ENCODE measurements at places on chromosomes 1 and 21.

DNA sequence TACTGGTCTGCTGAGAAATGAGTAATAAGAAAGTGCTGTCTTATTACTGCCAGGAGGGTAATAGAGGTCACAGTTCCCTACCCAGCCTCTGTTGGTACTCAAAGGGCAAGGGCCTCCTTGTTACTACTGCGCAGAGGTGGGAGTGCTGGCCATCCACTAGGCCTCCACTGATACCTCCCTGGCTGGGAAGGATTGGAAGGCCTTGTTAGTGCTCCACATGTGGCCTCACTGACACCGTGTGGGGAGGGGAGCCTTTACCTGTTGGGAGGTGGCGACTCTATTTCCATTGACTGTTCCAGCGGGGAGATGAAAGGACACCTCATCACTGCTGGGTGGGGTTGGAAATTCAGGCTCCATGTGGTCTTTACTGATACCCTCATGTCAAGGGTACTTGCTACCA is 57.8 kb upstream of the USP24 start:
- DNase-seq = no peak

DNA sequence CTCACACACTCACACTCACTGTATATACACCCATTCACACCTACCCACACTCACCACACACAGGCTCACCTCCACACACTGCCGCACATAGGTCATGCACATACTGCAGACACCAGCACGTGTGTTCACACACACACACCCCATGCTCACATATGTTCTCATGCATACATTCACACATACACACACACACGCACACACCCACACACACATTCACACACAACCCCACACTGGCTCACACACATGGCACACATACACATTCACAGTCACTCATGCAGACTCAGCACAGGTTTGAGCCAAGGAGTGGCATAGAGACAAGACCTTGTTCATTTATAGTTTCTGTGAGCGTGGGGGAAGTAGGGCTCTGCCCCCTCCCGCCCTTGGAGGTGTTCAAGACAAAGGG is 41.1 kb upstream of the SLC30A1 start:
- DNase-seq = no peak

GRCh38 chr1:53712276-53712675 is 26.7 kb downstream of the GLIS1 start:
- no peak for DNase-seq

- no peak for DNase-seq
These were observed 100.0 kb downstream of the ABCA4 start for GRCh38 chr1:94020764-94021579.

GRCh38 chr1:1777950-1778662 is at the start of gene NADK:
Gene NADK, minus strand, starts transcription at chr1:1778470. Its CDS starts 13,064 bp downstream, at chr1:1765406.
- DNase-seq = peak; percentile 74

DNA sequence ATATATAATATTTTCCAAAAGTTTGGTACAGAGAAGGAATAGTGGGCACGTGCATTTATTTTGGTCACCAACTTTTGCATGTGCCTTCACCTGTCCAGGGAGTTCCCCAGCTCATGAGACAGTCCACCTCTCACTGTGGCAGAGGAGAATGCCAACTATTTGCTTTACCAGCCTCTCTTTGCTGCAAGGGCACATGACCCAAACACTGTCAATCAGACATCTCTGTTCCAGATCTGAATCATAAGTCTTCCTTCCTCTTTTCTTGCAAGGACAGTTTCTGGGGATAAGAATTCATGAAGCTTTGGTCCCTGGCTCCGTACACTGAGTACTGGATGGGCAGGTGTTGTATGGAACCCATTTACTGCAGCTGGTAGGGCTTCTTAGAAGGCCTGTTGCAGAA is 38.6 kb downstream of the C1orf87 start:
- no peak for DNase-seq

- DNase-seq = no peak
These were observed 34.8 kb upstream of the PRELP start for GRCh38 chr1:203440771-203441170.

GRCh38 chr1:8004113-8004802 is 21.9 kb downstream of the ERRFI1 start:
- no peak for DNase-seq

GRCh38 chr1:152415454-152416227 is 1.6 kb upstream of the CRNN start:
- no peak for DNase-seq

- DNase-seq = no peak
These were observed 1.6 kb upstream of the PLA2G2C start for GRCh38 chr1:20187813-20188454.

- no peak for DNase-seq
These were observed 89.0 kb downstream of the MACF1 start for GRCh38 chr1:39293375-39294070.

- DNase-seq = no peak
These were observed 9.0 kb downstream of the CERS2 start for GRCh38 chr1:150965605-150966004.

- no peak for DNase-seq
These were observed 223.3 kb downstream of the FGGY start for GRCh38 chr1:59520194-59520593.

DNA sequence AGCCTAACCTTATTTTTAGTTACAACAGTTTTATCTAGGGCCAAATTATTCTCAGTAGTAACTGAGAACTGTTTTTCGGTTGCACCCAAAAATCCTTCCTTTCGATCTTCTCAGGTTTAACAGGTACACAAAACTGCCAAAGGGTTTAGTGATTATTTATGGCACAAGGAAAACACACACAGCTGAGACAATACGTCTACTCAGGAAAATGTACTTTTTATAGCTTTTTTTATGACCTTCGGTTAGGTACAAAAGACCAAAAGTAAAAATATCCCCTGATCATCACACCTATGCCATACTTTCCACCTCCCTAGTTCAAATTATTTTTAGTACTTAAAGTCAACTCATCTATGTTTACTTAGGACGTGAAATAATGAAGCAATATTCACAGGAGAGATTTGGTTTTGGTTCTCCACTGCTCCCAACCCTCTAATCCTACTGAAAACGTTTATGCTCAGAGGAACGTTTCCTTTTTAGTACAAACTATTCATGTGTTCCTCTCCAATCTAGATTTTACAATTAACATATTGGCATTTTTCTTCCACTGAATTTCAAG is 48.7 kb downstream of the TTLL7 start:
- DNase-seq = no peak

- DNase-seq = no peak
These were observed 824 bp upstream of the KRTAP21-3 start for GRCh38 chr21:30719401-30719800.

GRCh38 chr1:113340038-113340437 is 50.3 kb upstream of the MAGI3 start:
- DNase-seq = no peak

- DNase-seq = no peak
These were observed 26.7 kb upstream of the MYSM1 start for GRCh38 chr1:58726581-58726980.

DNA sequence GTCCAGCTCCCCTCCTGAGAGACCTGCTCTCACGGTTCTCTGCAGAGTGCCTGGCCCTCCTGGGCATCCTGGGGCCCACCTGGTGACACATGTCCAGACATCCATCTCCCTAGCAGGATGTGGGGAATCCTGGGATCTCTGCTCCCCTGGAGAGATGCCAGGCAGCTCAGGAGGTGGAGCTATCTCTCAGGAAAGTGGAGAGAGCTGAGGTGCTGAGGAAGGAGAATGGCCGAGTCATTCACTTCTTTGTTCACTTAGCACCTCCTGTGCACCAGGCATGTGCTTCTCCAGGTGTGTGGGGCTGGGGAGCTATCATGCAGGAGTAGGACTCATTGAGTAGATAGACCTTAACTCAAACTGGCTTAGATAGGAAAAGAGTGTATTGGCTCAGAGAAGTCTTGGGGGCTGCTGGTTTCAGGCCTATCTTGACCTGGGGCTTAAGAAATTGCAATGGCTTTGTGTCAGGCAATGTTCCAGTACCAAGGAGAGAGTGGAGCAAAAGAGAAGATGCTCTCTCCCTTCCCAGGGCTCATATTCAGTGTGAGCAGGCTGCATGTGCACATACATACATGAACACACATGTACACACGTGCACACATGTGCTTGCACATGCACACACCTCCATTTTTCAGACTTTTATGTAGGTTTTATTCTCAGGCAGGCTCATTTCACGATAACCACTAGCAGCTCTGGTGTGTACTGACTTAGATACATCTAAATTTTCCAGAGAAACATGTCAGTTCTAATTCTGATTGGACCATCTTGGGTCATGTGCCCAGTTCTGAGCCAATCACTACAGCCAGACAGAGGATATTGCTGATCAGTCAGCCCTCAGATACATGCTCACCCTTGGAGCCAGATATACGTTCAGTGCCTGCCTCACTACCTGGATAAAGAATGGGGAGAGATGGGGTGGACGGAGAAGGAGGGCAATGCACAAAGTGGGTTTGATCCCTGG is 437.6 kb downstream of the PTPRU start:
- no peak for DNase-seq

DNA sequence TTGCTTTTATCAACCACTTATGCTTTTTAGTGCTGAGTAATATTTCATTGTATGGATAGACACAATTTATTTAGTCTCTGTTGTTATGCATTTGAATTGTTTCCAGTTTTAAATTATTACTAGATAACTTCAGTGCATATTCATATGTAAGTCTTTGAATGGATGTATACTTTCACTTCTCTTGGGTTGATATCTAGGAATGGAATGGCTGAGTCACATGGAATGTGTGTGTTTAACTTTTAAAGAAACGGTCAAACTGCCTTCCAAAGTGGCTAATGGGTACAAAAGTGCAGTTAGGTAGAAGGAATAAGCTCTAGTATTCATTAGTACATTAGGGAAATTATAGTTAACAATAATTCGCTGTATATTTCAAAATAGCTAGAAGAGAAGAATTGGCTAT is 82.4 kb downstream of the NPHS2 start:
- no peak for DNase-seq

GRCh38 chr21:21915816-21916215 is 917.6 kb downstream of the NCAM2 start:
- DNase-seq = no peak

DNA sequence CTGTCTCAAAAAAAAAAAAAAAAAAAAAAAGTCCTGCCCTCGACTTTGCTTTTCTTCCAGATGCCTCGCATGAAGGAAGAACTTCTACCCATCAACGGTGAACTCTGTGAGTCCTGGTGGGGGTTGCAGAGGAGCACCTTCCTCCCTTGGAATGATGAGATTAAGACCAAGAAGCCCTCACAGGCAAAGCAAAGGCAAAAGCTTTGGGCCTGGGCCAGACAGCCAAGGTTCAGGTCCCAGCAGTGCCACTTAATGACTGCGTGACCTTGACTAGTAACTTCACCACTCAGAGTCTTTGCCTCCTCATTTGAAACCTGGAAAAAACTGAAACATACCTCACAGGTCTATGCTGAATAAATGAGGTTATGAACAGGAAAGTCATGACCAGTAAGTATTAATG is 55.5 kb downstream of the ZSCAN20 start:
- DNase-seq = no peak

DNA sequence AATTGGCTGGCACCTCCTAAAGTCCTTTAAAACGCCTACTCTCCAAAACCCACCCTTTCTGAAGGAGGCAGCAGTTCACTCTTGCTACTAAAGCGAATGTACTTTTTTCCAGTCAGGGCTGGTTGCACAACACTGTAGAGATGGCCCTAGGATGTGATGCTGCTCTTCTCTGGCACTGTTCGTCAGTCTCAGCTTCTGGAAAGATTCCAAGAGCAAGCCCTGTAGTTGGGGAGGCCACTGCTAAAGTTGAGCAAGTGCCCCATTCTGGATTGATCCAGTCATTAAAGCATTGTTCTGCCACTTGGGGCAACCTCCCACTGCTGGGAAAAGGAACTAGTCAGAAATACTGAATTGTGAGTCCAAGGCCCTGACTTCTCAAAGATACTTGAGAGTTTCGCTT is 28.5 kb upstream of the KCNQ4 start:
- DNase-seq = no peak

DNA sequence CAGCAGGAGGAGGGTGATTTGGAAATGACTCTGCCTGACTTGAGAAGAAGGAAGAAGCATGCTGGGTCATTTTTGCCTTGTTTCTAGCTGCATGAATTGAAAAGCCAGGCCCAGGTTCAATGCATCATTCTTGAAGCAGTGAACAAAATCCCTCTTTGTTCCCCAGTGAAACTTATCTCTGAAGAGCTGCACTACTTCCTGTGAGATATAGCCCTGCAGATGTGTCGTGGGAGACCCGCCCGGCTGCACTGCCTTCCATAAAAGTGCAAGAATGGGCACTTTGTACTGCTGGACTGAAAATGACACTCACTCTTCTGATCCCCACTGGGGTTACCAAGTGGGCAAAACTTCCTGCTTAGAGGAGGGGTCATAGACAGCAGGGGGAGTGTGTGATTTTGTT is 249.2 kb upstream of the NFIA start:
- no peak for DNase-seq

GRCh38 chr1:233738396-233738795 is 124.5 kb downstream of the KCNK1 start:
- no peak for DNase-seq

DNA sequence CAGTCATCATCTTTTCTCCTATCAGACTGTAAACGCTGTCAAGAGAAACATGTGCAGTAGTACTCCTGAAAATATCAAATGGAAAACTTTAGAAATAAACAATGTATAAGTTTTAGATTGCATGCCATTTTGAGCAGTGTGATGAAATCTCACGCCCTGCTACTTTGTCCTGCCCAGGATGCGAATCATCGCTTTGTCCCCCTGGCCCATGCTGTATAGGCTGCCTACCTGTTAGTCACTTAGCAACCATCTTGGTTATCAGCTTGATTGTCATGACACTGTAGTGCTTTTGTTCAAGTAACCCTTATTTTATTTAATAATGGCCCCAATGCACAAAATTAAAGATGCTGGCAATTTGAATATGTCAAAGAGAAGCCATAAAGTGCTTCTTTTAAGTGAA is 363.0 kb downstream of the ZP4 start:
- DNase-seq = no peak

DNA sequence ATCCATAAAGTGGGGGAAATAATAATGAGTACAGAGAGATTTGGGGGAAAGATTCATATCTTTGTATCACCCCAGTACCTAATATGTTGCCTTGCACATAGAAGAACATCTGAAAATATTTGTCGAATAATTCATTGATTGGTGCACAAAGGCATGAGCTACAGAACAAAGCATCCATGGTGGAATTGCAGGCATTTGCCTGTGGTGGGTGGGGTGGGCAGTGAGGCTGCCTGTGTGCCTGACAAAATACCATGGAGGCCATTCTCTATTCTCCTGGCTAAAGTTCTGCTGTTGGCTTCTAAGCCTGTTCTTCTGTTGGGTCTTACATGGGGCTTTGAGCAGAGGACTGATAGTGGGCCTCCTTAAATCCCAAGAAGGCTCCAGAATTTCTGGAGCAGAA is 10.0 kb upstream of the KCNA10 start:
- no peak for DNase-seq

GRCh38 chr1:204945565-204945977 is 74.9 kb downstream of the NFASC start:
- no peak for DNase-seq

DNA sequence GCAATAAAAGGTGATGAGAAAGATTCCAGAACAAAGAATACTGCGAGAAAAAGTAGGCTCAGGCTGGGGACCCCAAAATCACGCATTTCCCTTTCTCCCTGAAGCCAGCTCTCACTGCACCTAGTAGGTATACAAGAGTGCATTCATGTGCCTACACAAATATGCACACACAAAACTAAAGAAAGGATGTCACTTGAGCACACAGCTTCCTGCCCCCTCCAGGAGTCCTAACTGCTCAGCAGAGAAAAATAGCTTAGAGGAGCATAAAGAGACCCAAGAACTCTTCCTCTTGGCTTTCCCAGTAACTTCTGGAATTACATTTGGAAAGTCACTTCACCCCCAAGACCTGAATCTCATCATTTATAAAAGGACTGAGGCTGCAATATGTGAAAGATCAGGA is 38.0 kb downstream of the JAK1 start:
- no peak for DNase-seq

GRCh38 chr1:48246727-48247126 is 24.2 kb downstream of the SLC5A9 start:
- DNase-seq = no peak

Data from stimulated activated CD8-positive, alpha-beta memory T cell treated with anti-CD3 and anti-CD28 coated beads, Interleukin-15, amount 100 ng/mL, for 48 hours (primary cell).